Stimulated activated CD8-positive, alpha-beta memory T cell treated with anti-CD3 and anti-CD28 coated beads, Interleukin-2, amount 100 ng/mL, for 1 hour (primary cell): ENCODE measurements at places on chromosomes 12 and 14.

- no peak for DNase-seq
Observed at GRCh38 chr12:19423166-19423930, 15.9 kb upstream of the AEBP2 start.

DNA sequence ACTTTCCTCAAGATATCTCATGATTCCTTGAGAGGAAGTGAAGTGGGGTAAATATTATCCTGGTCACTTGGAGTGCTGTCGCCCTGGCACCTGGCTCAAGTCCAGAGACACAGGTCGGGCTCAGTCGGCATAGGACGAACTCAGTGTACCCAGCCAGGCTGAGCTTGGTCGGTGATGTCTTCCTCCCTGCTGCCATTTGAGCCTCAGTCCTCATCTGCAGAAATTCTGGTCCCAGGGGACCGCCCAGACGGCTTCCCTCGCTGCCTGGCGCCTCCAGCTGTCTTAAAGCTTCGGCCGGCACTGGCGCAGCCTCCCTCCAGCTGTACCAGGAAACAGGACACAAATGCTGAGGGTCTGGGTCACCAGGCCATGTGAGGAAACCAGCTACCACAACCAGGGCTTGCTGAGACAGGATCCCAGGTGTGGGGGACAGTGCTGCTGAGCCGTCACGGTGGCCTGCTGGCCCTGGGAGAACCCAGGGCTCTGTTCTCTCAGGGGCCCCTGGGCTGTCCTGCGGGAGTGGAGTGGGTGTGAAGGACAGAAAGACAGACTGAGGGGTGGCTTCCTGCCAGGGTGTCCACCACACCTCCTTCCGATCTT, 5.0 kb upstream of the KLC1 start:
- DNase-seq, result no peak

GRCh38 chr12:122206111-122206881, 2.8 kb downstream of the B3GNT4 start:
- no peak for DNase-seq

DNA sequence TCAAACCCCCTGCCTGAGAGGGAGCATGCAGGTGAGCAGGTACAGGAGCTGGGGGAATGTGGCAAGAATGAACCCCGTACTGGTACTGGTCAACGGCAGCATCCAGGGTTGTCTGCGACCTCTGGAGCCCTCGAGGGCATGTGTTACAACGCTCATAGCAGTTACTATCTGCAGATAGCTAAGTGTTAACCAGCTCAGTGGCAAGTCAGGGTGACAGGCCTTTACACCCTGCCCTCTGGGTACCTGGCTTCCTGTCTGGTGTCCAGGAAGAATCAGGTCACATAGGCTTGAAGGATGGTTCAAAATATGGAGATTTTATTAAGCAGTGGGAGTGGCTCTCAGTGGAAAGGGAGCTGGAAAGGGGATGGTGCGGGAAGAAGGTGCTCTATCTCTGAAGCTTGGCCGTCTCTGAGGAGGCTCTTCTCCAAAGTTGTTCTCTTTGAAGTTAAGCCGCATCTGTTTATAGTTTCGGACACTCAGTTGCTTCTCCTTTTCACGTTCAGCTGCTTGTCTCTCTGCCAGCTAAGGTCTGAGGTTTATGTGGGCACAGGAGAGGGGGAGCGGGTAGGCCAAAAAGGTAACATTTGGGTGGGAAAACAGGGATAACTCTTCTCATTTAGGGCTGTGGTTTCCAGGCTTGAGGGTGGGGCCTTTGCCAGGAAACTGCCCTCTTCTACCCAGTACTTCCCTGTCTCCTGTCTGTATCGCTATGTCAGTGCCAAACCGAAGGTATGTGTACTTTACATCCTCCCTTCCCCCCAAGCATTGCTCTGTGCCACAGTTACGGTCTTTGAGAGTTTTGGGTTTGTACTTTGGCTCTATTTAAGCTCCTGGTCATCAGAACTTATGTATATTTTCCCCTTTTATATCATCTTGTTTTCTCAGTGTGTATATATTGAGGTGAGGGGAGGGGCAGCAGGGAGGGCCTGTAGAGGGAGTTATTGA, 305.8 kb downstream of the RGS6 start:
- no peak for DNase-seq

DNA sequence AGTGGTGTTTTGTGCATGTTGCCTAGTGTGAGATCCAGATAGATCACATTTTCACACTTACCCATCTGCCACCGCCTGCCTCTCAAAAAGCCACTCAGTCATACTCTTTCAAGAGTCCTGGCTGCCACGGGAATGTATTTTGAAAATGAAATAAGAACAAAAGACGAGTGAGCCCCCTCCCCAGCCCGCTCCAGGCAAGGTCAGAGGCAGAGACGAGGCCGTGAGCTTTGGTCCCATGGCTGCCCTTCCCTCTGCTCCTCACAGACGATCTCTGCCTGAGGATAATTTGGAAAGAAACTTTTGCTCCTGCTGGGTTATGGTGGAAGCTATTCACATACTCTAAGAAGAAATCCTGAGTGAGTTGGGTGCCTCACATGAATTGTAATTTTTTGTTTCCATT, 924.3 kb downstream of the BCL11B start:
- DNase-seq, result no peak
